Hepatocyte (in vitro differentiated cells): ENCODE measurements at places on chromosomes 12 and 14. TPM values are rescaled to one million over a fixed set of nuclear protein-coding genes. Genes with fewer than 3 reads are reported as not detected.

- no peaks in the 10 kb centered on the region for H3K36me3 ChIP-seq
- H3K4me1 ChIP-seq: peaks cover 3% of the 10 kb centered on the region
- H3K27me3 ChIP-seq: no peaks in the 10 kb centered on the region
- DNase-seq: no peak
- H3K4me3 ChIP-seq: no peak overlapping the region
Measured at GRCh38 chr14:59507752-59508103, 23.4 kb downstream of the JKAMP start.

MYF6 gene
- not detected in 2 replicates for polyA plus RNA-seq

- H3K36me3 ChIP-seq: no peaks in the 10 kb centered on the region
- no peaks in the 10 kb centered on the region for H3K27me3 ChIP-seq
- no peak for DNase-seq
- peaks cover 19% of the 10 kb centered on the region for H3K4me1 ChIP-seq
Measured at GRCh38 chr14:24988760-24989159, 61.2 kb downstream of the STXBP6 start.

- peak overlapping the region; percentile 86 for H3K27ac ChIP-seq
- DNase-seq: no peak
- H3K4me3 ChIP-seq: peak overlapping the region; percentile 86
- H3K36me3 ChIP-seq: no peaks in the 10 kb centered on the region
Measured at GRCh38 chr12:51953864-51954263, 2.4 kb downstream of the ACVR1B start.

DNA sequence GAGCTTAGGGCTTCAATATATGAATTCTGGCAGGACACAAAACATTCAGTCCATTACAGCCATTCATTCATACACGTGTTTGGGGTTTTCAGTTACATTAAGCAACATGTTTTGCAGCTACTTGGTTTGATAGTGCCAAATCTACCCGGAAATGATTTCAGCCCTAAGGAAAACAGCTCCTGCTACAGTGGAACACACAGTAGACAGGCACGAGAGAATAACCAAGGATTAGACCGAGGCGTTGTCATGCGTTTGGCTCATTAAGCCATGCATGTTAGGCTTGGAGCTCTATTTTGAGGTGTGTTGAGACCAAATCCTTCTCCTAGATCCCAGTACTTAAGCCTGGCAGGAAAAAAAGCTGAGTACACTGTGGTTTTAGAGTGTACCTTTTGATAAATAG lies 177.4 kb downstream of the PRKCH start:
- H3K36me3 ChIP-seq: no peaks in the 10 kb centered on the region
- no peak overlapping the region for H3K4me3 ChIP-seq
- no peak for DNase-seq

DNA sequence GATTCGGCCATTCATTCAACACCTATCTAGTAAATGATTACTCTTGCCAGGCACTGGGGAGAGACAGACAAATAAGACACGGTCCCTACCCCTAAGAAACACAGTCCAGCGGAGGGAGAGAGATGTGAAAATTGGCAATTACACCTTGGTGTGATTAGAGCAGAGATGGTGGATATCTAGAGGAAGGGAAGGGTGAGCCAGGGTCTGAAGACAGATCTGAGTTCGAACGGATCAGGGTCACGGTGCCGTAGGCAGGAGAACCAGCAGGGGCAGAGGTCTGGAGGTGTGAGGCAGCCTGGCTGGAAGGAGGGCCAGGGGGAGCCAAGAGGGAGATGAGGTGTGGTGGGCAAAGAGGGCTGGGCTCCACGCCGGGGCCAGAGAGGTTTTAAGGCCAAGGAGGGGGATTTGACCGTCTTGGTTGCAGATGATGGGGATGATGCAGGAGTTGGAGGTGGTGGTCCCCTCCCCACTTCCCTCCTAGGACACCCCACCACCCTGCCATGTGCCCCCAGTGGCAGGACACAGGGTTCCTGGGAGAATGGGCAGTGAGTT lies 27.1 kb downstream of the FAM222A start:
- no peaks in the 10 kb centered on the region for H3K36me3 ChIP-seq
- no peak overlapping the region for H3K27ac ChIP-seq
- no peak overlapping the region for H3K4me3 ChIP-seq

GRCh38 chr12:75709503-75709902 lies 198.1 kb upstream of the KRR1 start:
- DNase-seq: no peak
- H3K27me3 ChIP-seq: no peaks in the 10 kb centered on the region
- H3K27ac ChIP-seq: no peak overlapping the region
- peaks cover 23% of the 10 kb centered on the region for H3K4me1 ChIP-seq
- no peak overlapping the region for H3K4me3 ChIP-seq

- no peak for DNase-seq
- H3K27me3 ChIP-seq: no peaks in the 10 kb centered on the region
- no peak overlapping the region for H3K4me3 ChIP-seq
- H3K4me1 ChIP-seq: no peaks in the 10 kb centered on the region
- no peaks in the 10 kb centered on the region for H3K36me3 ChIP-seq
- H3K27ac ChIP-seq: no peak overlapping the region
Measured at GRCh38 chr12:108043750-108044533, 85.1 kb upstream of the WSCD2 start.

HEATR5A gene
- polyA plus RNA-seq: 14.9 and 17.9 TPM in 2 replicates

CLEC1A gene
- polyA plus RNA-seq: 3.6 and 4.2 TPM in 2 replicates

TMEM119 gene
- 54.4 and 59.6 TPM in 2 replicates for polyA plus RNA-seq

HAL gene
- polyA plus RNA-seq: 0.91 and 1.7 TPM in 2 replicates

KRT72 gene
- polyA plus RNA-seq: not detected in 2 replicates

PAPLN gene
- 7.6 and 8.2 TPM in 2 replicates for polyA plus RNA-seq

CACNA1C gene
- polyA plus RNA-seq: 3.2 and 7.9 TPM in 2 replicates

DNA sequence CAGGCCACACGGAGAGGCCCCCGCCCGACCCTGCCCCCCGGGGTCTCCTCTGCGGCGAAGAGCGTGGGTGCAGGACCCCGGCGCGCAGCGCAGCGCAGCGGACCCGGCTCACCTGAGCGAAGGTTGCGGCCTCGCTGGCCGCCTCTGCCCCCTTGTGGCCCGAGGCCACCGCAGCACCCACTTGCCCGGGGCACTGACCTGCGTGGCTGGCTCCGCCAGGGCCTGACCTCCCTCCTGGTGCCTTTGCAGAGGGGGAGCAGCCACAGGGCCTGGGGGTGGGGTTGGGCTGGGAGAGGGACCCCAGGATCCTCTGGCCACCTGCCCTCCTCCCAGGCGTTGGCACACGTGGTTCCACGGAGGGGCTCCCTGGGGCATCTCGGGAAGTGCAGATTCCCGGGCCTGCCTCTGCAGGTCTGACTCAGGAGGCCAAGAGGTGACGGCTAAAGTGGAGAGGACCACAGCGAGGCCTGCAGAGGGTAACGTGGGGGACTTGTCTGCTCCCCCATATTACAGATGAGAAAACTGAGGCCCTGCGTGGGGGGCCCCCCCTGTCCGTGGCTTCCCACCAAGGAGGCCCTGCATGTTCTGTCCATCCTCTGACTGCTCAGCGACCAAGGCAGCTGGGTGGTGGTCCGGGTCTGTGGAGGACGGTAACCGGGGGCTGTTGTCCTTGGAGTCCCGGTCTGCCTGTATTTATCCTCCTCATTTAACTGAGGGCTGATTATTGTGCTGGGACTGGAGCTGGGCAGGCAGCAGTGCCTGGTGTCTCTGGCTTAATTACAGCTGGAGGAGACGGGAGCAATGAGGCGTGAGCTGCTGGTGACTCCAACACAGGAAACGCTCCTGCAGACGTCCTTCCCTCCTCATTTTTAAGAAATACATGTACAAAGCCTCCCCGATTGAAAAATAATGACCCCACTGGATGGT lies 67.9 kb upstream of the BEGAIN start:
- DNase-seq: peak; percentile 78
- H3K36me3 ChIP-seq: no peaks in the 10 kb centered on the region
- no peaks in the 10 kb centered on the region for H3K27me3 ChIP-seq
- H3K27ac ChIP-seq: no peak overlapping the region
- peaks cover 10% of the 10 kb centered on the region for H3K4me1 ChIP-seq

DNA sequence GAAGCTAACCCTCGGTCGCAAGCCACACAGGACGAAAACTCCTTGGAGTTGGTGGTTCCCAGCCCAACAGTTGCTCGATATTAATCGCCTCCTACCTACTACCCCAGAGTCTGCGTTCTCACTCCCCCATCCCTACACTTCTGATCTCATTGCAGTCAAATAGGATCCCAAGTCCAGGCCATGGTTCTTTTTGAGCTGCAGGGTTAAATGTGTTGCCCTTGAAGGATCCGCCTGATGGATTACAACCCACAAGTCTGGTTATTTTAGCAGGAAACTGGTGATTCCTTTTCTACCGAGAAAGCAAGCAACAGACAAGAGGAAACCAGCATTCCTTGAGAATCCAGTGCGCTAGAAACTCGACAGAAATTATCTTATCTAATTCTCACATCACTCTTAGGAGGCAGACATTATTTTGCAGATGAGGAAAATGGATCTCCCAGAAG lies 785 bp upstream of the NIN start:
- H3K36me3 ChIP-seq: no peaks in the 10 kb centered on the region
- H3K4me1 ChIP-seq: peaks cover 14% of the 10 kb centered on the region
- peaks cover 64% of the 10 kb centered on the region for H3K27me3 ChIP-seq
- peak; percentile 21 for DNase-seq
- no peak overlapping the region for H3K27ac ChIP-seq
- H3K4me3 ChIP-seq: peak overlapping the region; percentile 87

- DNase-seq: peak; percentile 10
- H3K27me3 ChIP-seq: no peaks in the 10 kb centered on the region
- H3K36me3 ChIP-seq: no peaks in the 10 kb centered on the region
- H3K27ac ChIP-seq: no peak overlapping the region
- no peak overlapping the region for H3K4me3 ChIP-seq
- H3K4me1 ChIP-seq: peaks cover 4% of the 10 kb centered on the region
Measured at GRCh38 chr12:9872742-9873141, 3.6 kb upstream of the CLEC2B start.

DNA sequence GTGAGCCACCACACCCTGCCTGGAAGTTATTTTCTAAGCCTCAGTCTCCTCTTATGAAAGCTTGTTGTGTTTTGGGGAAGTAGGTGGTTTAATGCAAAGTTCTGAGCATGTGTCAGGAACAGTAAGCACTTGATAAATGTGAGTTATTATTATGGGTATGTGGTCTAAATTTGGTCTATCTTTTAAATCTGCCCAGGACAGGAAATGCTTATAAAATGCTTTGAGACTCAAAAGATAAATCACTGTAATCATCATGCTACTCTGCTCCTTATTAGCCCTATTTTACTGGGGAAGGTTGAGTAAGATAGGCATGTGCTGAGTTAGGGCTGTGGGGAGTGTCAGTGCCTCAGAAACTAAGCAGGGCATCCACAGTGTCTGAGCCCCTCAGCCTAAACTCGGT lies 13.1 kb upstream of the SRSF5 start:
- H3K4me3 ChIP-seq: no peak overlapping the region
- DNase-seq: no peak
- H3K27me3 ChIP-seq: no peaks in the 10 kb centered on the region

GPRC5D gene
- not detected in 2 replicates for polyA plus RNA-seq

GRCh38 chr12:132606466-132606865 lies 3.9 kb downstream of the LRCOL1 start:
- no peaks in the 10 kb centered on the region for H3K36me3 ChIP-seq
- no peak overlapping the region for H3K27ac ChIP-seq
- peaks cover 35% of the 10 kb centered on the region for H3K27me3 ChIP-seq
- no peak for DNase-seq
- no peaks in the 10 kb centered on the region for H3K4me1 ChIP-seq
- H3K4me3 ChIP-seq: no peak overlapping the region

DNA sequence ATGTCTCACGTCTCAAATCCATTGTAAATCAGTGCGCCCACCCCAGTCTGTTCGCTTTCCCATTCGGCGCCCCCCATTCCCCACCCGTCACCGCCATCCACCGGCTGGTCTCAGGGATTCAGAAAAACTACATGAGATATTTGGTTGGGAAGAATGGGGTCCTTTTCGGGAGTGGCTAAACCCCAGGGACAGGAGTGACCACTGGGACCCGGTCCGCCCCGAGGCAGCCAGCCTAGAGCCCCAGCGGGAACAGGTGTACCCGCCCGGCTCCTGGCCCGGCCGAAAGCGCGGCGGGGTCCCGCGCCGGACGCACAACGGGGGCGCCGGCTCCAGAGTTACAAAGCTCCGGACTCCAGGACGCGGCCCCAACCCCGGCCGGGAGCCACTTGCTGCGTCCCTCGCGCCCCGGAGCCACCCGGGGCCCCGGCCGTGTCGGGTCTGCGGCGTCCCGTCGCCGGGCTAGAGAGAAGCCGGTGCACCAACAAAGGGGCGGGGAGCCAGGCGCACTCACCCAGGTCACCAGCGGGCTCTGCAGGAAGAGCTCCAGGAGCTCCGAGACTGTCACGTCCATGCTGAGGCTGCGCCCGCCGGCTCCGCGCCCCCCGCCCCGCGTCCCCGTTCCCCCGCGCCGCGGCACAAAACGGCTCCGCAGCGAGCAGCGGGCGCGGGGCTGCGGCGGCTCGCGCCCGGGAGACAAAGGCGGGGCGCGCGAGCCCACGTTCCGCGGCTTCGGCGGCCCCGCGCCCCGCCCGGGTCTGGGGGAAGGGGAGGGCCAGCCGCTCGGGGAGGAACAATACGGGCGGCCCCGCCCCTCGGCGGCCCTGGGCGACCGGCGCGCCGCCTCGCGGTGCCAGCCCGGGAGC lies at the start of gene CCDC88C:
Gene CCDC88C (minus strand): TSS at position 701 of the 863 bp plus-strand sequence. CDS start 130 bp downstream, at position 571.
- peak within 1 kb of the TSS; percentile 3 for H3K27ac ChIP-seq
- peak within 1 kb of the TSS; percentile 62 for H3K4me3 ChIP-seq
- peak; percentile 86 for DNase-seq

DNA sequence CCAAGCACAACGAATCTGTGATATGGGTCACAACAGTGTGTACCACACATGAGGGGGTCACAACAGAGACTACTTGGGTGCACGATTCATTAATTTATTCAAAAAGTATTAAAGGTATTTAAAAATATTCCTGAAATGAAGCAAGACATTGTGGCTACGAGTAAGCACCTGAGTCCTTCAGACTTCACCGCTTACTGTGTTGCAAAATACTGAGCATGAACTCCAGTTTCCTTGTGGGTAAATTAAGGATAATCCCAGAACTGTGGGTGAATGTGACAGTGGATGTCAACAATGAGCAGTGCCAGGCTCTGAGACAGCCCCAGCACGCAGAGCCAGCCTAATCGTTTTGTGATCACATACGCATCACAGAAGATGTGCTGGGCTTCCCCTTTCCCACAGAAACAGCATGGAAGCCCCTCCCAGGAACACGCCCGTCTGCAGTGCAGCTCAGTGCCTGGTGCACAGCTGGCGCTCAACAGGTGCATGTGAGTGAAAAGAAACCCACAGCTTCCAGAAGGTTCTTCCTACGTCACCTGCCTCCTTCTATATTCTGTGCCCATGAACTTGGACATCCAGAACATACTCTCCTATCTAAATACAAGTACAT lies 29.1 kb downstream of the CDC42BPB start:
- peaks cover 21% of the 10 kb centered on the region for H3K4me1 ChIP-seq
- no peak for DNase-seq
- H3K4me3 ChIP-seq: no peak overlapping the region
- no peak overlapping the region for H3K27ac ChIP-seq
- H3K27me3 ChIP-seq: no peaks in the 10 kb centered on the region

- DNase-seq: peak; percentile 67
- no peak overlapping the region for H3K27ac ChIP-seq
- no peaks in the 10 kb centered on the region for H3K27me3 ChIP-seq
- no peaks in the 10 kb centered on the region for H3K36me3 ChIP-seq
- no peaks in the 10 kb centered on the region for H3K4me1 ChIP-seq
- H3K4me3 ChIP-seq: no peak overlapping the region
Measured at GRCh38 chr12:63420206-63420644, 248.1 kb downstream of the DPY19L2 start.
